ENCODE measurements at places on chromosomes 12 and 14. TPM values are rescaled to one million over a fixed set of nuclear protein-coding genes. Genes with fewer than 3 reads are reported as not detected.

GPRC5A gene
- total RNA-seq = 6.1 TPM

LRP10 gene
- total RNA-seq = 53.1 TPM

CLEC6A gene
- total RNA-seq = not detected

PZP gene
- total RNA-seq = not detected

SDSL gene
- 5.9 TPM for total RNA-seq

OR4N5 gene
- total RNA-seq = not detected

GPRC5D gene
- not detected for total RNA-seq

SERPINA9 gene
- total RNA-seq = not detected

LRRC43 gene
- total RNA-seq = 1.3 TPM

GPR84 gene
- not detected for total RNA-seq

LAG3 gene
- total RNA-seq = 0.74 TPM

PPP1R36 gene
- total RNA-seq = 0.30 TPM

C12orf75 gene
- 117 TPM for total RNA-seq

PDE3A gene
- total RNA-seq = 0.34 TPM

SLC10A1 gene
- total RNA-seq = not detected

TGM1 gene
- total RNA-seq = 1.2 TPM

PLBD1 gene
- total RNA-seq = 2.5 TPM

NFATC4 gene
- 25.4 TPM for total RNA-seq

CD163L1 gene
- 0.17 TPM for total RNA-seq

KRT78 gene
- total RNA-seq = not detected

NRL gene
- 2.9 TPM for total RNA-seq

ARPC3 gene
- 416 TPM for total RNA-seq

TAS2R8 gene
- not detected for total RNA-seq

KRT7 gene
- 9.2 TPM for total RNA-seq

PLD4 gene
- not detected for total RNA-seq

ALKBH1 gene
- total RNA-seq = 11.0 TPM

IL22 gene
- total RNA-seq = not detected

CEBPE gene
- not detected for total RNA-seq

PIWIL1 gene
- total RNA-seq = not detected

HCAR3 gene
- not detected for total RNA-seq

CLEC14A gene
- total RNA-seq = 6.2 TPM

FGF6 gene
- not detected for total RNA-seq

PLEKHG7 gene
- not detected for total RNA-seq

BEST3 gene
- total RNA-seq = not detected

OR4Q3 gene
- total RNA-seq = not detected

TAS2R9 gene
- not detected for total RNA-seq

PTPRB gene
- total RNA-seq = under 0.01 TPM

B4GALNT1 gene
- 1.7 TPM for total RNA-seq

All from bronchus fibroblast of lung (primary cell).